ENCODE measurements at places on chromosomes 6 and 20.

- DNase-seq, result no peak
Observed at GRCh38 chr6:125853756-125854155, 63.0 kb downstream of the NCOA7 start.

GRCh38 chr6:157761331-157761921, 61.6 kb upstream of the SNX9 start:
- peak; percentile 10 for DNase-seq

GRCh38 chr6:9848094-9848493, 566.8 kb downstream of the TFAP2A start:
- no peak for DNase-seq

DNA sequence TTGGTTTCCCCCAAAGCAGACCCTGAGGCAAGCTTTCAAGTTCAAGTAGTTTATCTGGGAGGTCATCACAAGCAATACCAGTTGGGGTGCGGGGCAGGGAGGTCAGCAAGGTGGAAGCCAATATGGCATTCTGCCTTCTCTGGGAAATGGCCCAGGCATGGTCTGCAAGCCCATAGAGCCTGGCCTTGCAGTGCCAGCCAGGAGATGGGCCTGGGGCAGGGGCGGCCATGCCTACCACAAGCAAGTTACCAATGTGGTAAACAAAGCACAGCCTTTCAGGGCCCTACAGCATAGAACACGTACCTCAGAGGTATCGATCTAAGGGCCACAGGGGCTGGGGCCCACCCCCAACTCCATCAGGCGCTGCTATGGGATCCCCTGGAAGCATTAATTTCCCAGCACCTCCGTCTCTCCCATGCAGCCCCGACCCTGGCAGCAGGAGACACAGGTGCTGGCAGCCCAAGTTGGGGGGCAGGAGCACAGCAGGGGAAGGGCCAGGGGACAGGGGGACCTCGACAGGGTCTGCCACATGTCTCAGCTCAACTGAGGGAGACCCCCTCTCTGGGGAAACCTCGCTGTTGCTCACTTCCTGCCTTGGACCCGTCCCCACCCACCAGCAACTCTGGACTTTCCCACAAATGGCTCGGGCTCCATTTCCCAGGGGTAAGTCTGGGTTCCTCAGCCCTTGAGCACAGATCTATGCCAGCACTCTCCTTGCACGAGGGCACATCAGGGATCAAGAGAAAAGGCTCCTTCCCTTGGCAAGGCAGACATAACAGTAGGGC, 369.0 kb downstream of the PREX1 start:
- DNase-seq, result no peak

DNA sequence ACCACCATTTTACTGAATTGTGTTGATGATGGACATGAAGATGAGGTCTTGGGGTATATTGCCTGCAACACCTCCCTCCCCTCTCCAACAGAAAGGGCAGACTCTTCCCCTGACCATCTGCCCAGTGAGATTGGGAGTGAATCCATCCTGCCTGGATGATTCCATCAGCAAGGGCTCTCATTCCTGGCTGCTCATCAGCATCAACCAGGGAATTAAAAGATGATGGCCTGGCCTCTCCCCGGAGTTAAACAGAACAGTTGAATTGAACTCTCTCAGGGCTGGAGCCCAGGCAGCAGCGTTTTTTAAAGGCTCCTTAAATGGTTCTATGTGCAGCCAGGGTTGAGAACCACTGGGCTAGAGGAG, 14.6 kb upstream of the MRPS18A start:
- no peak for DNase-seq

- DNase-seq, result no peak
Observed at GRCh38 chr20:13839421-13840092, 54.7 kb downstream of the NDUFAF5 start.

DNA sequence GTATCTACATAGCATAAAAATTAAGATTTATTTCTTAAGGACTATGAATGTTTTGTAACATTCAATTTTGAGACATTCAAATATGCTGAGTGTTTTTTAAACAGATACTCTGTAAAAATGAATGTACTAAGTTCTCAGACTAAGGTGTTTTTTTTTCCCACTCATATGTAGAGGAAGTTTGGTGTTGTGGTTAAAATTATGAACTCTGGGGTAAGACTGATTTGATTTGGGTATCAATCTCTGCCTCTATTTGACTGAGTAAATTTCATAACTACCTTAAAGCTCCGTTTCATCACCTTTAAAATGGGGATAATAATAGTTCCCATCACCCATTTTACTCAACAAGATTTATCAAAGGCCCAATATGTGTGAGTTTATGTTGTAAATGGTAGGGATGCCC, 386.6 kb upstream of the FLRT3 start:
- DNase-seq, result no peak

- DNase-seq, result no peak
Observed at GRCh38 chr6:149467265-149467664, 17.5 kb downstream of the ZC3H12D start.

- DNase-seq, result no peak
Observed at GRCh38 chr6:36445621-36446020, 2.8 kb downstream of the KCTD20 start.

GRCh38 chr6:64325093-64325492, 689.5 kb downstream of the PHF3 start:
- no peak for DNase-seq

- no peak for DNase-seq
Observed at GRCh38 chr6:37359039-37359438, 5.3 kb downstream of the RNF8 start.

- DNase-seq, result no peak
Observed at GRCh38 chr6:1570848-1571247, 38.9 kb upstream of the FOXC1 start.

GRCh38 chr6:166073082-166073481, 94.6 kb downstream of the TBXT start:
- no peak for DNase-seq

- no peak for DNase-seq
Observed at GRCh38 chr20:15235471-15236198, 898.2 kb upstream of the FLRT3 start.

- no peak for DNase-seq
Observed at GRCh38 chr20:10984294-10984693, 310.5 kb upstream of the JAG1 start.

DNA sequence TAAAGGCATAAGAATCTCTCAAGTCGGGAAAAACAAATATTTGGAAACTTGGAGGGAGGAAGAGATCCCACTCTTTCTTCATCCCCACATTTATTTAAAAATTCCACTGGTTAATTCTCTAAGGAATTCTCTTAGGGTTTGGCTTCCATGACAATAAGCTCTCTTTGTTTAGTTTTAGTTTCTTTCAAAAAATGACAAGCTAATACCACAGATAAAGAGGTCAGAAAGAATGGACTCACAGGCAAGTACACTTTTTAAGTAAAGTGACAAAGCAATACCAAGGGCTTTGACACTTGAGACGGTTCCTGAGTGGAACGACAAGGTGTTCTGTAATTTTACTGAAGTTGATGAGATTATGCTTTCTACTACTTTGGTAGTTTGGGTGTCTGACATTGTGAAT, 872.1 kb downstream of the PHF3 start:
- no peak for DNase-seq

DNA sequence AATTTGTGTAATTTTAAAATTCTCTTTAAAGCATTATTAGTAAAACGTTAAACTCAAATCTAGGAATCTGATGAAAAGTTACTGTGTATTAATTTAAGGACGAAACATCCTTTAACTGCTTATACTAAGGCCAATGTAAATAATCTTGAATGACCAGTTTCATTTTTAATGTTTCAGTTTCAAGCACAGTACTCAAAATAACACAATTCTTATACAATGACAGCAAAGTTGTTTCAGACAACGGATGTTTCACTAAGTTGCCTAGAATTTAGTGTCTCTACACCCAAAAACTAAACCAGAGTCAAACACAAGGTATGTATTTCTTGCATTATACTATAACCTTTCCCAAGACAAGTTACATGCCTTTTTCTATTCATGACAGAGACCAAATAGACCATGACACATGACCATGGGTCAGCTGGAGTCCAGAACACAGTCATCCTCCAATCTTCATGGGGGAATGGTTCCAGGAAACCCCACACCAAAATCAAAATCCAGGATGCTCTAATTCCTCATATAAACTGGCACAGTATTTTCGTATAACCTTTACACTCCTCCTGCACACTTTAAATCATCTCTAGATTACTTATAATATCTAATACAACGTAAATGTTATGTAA, 7.7 kb downstream of the PHIP start:
- DNase-seq, result no peak

GRCh38 chr6:116461932-116462885, 1.0 kb downstream of the CALHM6 start:
- DNase-seq, result peak; percentile 5

- DNase-seq, result no peak
Observed at GRCh38 chr6:117375446-117375845, 50.3 kb downstream of the ROS1 start.

DNA sequence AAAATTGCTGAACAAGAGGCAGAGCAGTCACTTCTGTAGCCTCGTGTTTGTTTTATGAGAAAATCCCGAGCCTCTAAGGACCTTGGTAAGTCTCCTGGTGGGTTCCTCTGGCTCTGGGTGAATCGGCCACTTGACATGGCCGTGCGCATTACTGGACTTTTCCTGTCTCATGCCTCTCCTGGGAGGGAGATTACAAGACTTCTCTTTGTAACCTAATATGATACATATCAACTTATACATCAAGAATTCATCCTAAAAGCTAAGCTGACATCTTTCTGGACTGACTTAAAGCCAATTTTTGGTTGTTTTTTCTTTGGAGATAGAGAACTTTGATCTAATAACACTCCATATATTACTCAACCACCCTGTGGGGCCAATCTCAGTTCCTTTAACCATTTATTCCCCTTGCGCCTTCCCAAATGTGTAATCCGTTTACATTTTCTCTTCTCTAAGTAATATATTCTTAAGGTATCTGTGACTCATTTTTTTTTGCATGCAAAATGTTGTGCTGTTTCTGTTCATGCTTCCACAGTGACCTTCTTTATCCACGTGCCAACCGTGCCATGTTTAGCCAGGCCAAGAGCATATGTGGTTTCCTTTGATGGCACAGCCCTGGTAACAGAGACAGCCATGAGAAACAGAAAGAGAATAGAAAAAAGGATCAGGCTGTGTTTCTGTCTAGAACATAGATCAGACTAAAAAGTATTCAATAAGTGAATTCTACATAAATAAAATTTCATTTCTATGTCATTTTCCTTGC, 47.5 kb upstream of the JAG1 start:
- no peak for DNase-seq

GRCh38 chr20:49724408-49725223, 10.9 kb upstream of the B4GALT5 start:
- no peak for DNase-seq
